Stimulated activated CD8-positive, alpha-beta memory T cell treated with anti-CD3 and anti-CD28 coated beads, Interleukin-7, amount 100 ng/mL, for 24 hours (primary cell): ENCODE measurements at places on chromosomes 12 and 14.

DNA sequence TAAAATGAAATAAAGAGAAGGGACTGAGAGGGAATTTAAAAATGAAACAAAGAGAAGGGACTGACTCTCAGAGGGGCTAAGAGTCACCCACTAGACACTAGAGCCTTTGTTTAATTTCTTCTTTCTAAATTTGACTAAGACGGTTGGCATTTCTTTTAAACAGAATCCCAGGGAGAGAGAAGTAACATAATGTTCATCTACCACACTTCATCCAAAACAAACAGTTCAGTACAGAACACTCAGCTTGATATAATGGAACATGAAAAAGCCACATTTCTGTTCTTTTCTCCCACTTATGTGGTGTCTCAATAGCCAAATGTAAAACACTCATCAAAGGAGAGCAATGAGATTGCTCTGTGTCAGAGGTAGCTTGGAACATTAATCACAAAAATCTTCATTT is 10.1 kb upstream of the NT5DC3 start:
- no peak for DNase-seq

GRCh38 chr14:93893661-93894261 is 33.4 kb upstream of the FAM181A start:
- DNase-seq = no peak

DNA sequence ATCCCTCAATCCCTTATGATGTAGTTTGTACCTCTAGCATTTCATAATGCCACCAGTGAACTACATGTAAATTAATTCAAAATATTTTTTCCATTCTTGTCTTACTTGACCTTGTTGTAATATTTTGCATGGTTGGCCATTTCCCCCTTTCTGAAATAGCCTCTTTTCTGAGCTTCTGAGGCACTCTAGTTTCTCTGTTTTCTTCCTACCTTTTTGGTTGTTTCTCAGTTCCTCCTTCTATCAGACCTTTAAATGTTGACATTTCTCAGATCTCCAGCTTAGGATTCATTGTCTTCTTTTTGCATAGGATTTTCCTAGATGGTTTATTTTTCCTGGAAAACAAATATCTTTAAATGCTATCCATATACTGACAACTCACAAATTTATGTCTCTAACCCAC is 9.8 kb upstream of the RMST start:
- no peak for DNase-seq

GRCh38 chr14:66414511-66414910 is 71.7 kb upstream of the CCDC196 start:
- DNase-seq = no peak

DNA sequence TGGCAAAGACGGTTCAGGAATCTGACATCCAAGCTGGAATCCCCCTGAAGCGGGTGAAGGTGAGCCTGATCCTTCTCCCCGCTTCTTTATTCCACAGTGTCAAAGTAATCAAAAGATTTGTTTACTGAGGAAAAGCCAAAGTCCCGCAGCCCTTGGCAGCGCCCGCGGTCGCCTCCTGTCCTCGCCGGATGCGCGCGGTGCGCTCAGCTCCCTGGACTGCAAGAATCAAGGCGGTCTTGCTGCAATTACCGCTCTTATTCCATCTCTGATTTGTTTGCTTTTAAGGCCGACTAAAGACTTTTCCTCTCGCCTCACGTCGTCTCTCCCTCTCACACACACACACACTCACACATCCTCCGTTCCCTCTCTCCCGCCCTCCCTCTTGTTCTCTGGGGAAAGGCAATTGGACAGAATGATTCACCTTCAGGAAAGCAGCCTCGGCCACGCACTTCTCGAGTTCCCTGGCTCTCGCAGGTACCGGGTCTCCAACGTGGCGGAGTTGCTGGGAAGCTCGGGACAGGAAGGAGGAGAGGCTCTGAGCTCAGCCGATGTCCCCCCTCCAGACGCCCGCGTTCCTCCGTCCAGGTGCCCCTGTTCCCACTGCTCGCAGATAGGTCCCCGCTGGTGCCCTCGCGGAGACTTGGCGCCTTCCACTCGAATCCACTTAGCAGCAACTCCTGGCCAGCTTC is 68.6 kb upstream of the USP15 start:
- DNase-seq = no peak

DNA sequence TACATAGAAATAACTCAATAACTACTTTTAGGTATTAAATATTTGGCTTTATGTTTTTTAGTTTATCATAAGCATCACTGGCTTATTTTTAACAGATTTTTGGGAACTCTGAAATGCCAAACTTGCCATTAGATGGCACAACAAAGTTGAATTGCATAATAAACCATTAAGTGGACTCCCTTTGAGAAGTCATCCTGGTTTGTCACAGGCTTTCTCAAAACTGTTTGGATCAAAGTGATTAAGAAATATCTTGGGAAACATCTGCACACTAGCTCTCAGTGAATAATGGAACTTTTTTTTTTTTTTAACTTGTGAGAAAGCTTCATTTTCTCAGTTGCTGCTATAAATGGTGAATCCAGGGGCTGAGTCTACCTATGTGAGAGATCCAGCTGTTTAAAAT is 4.3 kb downstream of the SLC16A7 start:
- no peak for DNase-seq

DNA sequence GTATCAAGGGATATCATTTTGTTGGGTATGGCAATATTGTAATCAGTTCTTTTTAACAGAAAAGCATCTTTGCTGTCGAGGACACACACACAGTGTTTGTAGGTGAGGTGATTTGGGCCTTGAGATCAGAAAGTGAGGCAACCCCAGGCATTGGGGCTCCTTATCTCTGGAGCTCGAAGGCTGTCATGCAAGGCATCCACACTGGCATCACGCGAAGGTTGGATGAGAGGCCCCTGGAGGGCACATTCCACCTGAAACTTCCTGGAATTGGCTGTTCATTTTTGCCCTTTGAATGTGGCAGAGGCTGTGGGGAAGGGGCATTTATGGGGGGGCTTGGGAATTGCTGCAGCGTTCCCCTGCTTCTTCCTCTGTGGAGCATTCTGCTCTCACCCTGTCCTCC is 45.5 kb downstream of the IL31 start:
- no peak for DNase-seq

DNA sequence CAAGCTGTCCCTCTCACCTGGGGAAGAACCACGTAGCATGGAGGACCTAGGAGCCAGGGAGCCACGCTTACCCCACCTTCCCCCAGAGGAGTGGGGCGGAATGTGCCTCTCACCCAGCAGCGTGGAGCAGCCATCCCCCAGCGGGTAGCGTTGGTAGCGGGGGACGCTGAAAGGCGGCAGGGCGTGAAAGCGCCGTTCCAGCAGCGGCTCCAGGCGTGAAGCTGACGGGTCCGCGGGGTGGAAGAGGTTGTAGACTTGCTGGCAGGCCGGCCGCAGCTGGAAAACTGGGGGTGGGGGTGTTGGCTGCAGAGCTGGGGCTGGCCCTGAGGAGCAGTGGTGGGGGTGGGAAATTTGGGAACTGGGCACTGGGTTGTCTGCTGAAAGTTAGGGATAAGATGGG is 11.9 kb downstream of the ARL6IP4 start:
- no peak for DNase-seq

GRCh38 chr14:26765301-26765700 is 167.5 kb upstream of the NOVA1 start:
- DNase-seq = no peak

GRCh38 chr14:52650774-52651173 is 44.6 kb downstream of the ERO1A start:
- no peak for DNase-seq

- no peak for DNase-seq
Measured at GRCh38 chr14:95495538-95496025, 20.9 kb downstream of the SYNE3 start.

GRCh38 chr14:80206351-80207080 is 4.8 kb downstream of the DIO2 start:
- DNase-seq = no peak

DNA sequence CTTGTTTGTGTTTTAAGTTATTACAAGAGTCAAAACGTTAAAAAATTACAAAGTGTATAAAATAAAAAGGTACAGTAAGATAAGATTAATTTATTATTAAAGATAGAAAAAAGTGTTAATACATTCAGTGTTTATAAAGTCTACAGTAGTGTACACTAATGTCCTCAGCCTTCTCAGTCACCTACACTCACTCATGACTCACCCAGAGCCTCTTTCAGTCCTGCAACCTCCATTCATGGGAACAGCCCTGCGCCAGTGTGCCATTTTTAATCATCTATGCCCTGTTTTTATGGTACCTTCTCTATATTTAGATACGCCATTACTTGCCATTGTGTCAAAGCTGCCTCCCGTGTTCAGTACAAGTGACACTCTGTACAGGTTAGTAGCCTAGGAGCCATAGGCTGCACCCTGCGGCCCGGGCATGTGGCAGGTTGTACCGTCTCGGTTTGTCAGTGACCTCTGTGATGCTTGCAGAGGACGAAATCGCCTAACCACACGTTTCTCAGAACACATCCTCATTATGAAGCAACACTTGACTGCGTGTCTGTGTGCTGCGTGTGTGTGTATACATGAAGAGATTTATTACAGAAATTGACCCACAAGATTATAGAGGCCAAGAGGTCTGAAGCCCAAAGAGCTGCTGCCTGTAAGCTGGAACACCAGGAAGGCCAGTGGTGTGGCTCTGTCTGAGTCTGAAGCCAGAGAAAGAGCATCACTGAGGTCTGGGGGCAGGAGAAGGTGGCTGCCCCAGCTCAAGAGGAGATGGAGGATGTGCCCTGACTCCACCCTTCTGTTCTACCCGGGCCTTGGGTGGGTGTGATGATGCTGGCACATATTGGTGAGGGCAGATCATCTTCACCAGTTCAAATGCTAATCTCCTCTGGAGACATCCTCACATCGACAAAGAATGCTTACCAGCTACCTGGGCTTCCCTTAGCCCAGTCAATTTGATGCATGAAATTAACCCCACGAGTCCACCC is 116.6 kb upstream of the C14orf180 start:
- no peak for DNase-seq

- peak; percentile 37 for DNase-seq
Measured at GRCh38 chr12:89524541-89525304, at the start of gene GALNT4. Gene GALNT4, minus strand, starts transcription at chr12:89524796. Its CDS starts 247 bp downstream, at chr12:89524549.

DNA sequence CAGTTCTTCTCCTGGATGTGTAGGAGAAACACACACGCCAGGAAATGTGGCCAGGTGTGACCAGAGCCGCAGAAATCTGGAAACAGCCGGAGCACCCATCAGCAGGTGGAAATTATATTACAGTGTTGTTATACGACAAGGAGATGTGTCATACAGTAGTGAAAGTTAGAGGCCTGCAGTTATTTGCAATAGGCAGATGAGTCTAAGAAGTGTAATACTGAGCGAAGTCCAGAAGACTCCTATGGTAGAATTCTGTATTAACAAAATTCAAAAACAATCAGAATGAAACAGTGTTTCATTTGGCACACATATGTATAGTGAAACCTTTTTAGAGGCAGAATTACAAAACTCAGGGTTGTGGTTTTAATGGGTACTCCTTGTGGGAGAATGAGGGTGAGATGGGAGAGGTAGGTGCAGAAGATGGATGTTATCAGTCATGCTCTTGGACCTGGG is 39.3 kb upstream of the AMN start:
- no peak for DNase-seq

GRCh38 chr14:53458368-53458814 is 305.3 kb upstream of the DDHD1 start:
- no peak for DNase-seq

GRCh38 chr12:103933237-103933636 is 3.0 kb downstream of the HSP90B1 start:
- DNase-seq = no peak

DNA sequence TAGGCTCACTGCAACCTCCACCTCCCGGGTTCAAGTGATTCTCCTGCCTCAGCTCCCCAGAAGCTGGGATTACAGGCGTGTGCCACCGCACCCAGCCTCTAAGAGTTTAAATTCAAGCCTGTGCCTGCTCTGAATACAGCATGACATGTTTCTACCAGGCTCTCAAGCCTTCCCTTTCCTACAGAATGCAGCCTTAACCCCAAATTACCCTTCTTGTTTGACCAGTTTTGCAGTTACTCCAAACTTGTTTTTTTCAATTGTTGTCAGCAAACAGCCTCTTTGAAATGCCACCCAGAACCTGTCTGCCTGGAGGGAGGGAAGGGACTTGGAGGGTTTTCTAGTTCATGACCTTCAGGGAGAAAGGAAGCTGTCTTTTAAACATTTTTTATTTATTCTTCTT is 15.4 kb downstream of the GLTP start:
- DNase-seq = no peak

- no peak for DNase-seq
Measured at GRCh38 chr12:123401753-123402683, 18.1 kb downstream of the KMT5A start.

- no peak for DNase-seq
Measured at GRCh38 chr12:51863933-51864832, 15.7 kb upstream of the FIGNL2 start.

GRCh38 chr14:63438065-63438757 is 105.0 kb downstream of the PPP2R5E start:
- no peak for DNase-seq

DNA sequence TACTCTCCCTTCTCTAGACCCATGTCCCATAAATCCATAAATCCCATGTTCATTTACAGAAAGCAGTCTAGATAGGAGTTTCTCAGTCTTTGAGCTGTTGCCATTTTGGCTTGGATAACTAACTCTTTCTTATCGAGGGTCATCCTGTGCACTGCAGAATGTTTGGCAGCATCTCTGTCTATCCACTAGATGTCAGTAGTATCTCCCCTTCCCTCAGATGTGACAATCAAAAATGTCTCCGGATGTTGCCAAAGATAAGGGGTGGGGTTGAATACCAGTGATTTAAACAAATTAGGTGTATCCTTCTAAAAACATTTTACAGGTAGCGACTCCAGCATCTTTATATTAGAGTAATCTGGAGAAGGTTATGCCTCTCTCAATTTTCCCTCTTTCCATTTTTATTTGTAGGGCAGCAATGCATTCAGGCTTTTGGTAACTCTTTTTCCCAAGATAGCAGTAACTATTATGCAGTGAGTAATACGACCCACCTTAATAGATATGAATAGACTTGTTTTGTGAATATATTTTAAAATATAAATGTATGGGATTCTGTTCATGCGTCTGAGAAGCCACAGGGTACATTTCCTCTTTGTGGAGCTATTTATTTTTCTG is 100.7 kb downstream of the LRRK2 start:
- no peak for DNase-seq

GRCh38 chr12:25904442-25904841 is 54.0 kb upstream of the RASSF8 start:
- DNase-seq = no peak

GRCh38 chr12:20097626-20098025 is 270.7 kb upstream of the PDE3A start:
- DNase-seq = no peak
